Stromal cell of bone marrow (primary cell): ENCODE measurements at places on chromosomes 13 and 19.

GRCh38 chr13:110251193-110251819 lies 55.7 kb downstream of the COL4A1 start:
- no peak for DNase-seq

- peak; percentile 4 for DNase-seq
Observed at GRCh38 chr13:20672772-20673171, 30.7 kb upstream of the IL17D start.

- DNase-seq, result no peak
Observed at GRCh38 chr13:50509167-50509566, 334.3 kb downstream of the DLEU7 start.

DNA sequence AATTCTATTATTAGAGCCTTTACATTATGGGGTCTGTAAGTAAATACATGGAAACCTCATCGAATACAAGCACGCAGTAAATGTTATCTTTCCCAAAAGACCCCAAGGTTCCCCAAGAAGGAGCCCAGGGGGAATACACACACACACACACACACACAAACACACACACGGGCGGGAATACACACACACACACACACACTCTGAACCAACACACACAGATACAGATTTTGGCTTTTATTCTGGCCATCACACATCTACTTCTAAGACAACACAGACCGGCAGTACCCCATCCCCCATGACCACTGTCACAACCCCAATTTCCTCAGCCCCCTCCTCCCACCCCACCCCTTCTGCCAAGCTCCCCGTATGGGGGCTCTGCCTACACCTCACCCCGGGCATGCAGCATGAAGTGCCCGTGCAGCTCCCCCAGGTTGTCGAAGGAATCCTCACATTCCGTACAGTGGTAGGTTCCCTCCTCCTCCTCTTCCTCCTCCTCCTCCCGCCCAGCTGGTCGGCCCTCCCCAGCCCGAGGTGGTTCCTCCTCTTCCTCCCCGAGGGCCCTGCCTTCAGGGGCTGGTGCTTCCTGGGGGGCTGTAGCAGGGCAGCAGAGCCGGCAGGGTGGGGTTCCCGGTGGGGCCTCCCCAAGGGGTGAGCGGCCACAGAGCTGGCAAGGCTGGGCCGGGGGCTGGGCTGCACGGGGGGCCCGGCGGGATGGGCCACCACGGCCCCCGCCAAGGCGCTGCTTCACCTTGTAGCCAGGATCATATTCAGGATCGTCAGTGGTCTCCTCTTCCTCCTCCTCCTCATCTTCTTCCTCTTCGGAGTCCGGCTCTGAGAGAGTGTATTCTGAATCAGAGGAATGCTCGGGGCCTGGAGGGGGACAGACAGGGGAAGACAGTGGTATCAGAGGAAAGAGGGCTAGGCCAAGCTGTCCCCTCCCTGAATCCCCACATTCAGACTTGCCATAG lies 4.4 kb upstream of the SRRM5 start:
- no peak for DNase-seq

GRCh38 chr19:44684892-44685863 lies 13.8 kb upstream of the CEACAM16 start:
- DNase-seq, result peak; percentile 77

DNA sequence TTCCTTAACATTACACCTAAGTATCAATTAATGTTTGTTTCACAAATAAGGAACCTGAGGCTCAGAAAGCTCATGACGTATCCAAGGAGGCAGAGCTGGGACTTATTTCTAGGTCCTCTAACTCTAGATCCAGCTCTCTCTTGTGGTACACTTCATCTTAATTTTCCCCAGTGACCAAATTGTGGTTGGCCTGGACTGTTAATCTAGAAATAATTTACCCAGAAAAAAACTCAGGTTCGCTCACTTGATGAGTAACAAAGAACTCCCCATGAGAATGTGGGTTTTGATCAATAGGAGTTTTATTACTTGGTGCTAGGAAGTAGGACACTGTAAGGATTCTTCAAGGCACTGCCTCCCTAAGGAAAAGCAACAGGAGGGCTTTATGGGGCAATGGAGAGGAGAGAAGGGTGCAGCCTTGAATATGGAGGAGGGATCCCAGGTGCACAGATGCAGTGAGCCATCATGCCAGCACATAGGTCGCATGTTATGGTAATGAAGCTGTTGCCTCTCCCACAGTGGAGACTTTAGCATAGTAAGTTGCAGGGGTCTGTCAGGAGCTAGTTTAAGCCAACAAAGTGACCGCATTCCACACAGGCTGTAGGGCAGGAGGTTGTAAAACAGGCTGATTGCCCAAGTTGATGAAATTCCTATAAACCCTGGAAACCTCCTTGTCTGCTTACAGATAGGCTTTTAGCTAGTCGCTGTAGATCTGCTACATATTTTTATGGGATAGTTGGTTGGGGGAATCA lies 14.7 kb downstream of the RAP2A start:
- no peak for DNase-seq

DNA sequence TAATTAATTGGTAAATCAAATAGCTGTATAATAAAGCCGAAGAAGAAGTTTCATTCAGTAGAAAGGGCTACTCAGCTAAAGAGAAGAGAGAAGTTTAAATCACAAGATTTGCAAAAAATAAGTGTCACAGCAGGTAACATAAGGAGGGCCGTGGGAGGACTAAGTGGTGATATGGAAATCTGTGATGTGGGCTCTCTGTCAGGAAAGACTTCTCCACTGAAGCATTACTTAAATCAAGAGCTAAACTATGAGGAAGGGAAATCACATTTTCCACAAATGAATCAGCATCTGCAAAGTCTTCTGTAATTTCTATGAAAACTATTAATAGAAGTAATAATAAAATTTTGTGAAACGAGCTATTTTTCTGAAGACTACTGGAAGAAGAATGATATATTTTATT lies 153.8 kb downstream of the PCDH9 start:
- no peak for DNase-seq

DNA sequence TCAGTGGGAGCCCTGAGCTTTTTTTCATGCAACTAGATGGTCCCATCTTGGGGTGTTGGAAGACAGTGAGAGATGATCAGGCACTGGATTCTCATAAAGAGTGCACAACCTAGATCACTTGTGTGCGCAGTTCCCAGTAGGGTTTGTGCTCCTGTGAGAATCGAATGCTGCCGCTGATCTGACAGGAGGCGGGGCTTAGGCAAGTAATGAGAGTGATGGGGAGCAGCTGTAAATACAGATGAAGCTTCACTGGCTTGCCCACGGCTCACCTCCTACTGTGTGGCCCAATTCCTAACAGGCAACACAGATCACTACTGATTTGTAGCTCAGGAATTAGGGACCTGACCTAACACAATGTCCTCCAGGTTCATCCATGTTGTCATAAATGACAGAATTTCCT lies 43.6 kb upstream of the UBAC2 start:
- no peak for DNase-seq

DNA sequence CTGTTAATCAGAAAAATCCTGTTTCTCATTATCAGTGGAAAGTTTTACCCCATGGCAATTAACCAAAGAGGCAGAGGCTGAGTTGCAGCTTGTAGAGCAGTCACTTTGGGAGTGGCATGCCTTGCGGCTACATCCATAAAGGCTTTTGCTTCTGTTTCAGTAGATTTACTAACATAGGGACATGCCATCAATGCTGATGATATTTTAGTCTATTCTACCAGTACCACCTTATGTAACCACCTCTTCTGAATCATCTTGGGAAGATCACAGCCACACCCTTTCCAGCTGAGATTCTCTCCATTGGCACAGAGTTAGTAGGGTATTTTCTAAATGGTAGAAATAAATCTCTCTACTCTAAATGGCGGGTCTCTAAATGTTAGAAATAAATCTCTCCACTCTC lies 37.5 kb downstream of the POSTN start:
- DNase-seq, result no peak

DNA sequence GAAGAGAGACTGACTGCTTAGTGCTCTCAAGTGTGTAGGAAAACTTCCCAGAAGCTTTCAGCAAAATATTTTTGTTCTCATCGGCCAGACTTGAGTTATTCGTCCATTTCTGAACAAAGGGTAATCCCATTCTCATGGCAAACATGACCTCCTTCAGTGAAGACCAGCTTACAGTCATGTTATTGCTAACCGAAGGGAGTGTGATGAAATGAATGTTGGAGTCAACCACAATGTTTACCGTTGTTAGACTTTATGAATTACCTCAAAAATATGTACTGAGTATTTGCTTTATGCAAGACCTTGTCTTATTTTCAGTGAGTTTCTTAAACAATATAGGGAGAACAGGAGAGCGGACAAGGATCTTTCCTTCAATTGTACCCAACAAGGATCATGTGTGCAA lies 228.6 kb downstream of the LMO7 start:
- peak; percentile 27 for DNase-seq

DNA sequence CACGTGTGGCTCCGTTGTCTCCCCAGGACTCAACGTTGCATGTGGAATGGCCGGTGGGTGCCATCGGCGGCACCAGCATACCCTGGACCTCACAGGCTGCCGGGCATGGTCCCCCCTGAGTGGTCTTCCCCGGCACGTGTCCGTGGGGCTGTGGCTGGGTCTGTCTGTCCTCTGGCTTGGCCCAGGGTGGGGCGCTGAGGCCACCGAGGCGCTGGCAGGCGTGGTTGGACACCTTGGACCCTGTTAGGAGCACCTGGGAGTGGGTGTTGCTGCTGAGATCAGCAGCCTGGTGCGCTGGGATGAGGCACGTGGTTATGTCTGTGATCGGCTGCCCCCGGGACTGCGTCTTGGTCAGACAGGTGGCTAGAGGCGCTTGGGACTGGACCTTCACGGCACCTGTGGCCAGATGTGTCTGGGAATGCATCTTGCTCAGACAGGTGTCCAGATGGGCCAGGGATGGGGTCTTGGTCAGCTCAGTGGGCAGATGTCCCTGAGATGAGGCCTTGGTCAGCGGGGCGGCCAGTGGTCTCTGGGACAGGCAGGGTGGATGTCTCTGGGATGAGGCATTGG lies 9.2 kb downstream of the IQCN start:
- DNase-seq, result no peak

DNA sequence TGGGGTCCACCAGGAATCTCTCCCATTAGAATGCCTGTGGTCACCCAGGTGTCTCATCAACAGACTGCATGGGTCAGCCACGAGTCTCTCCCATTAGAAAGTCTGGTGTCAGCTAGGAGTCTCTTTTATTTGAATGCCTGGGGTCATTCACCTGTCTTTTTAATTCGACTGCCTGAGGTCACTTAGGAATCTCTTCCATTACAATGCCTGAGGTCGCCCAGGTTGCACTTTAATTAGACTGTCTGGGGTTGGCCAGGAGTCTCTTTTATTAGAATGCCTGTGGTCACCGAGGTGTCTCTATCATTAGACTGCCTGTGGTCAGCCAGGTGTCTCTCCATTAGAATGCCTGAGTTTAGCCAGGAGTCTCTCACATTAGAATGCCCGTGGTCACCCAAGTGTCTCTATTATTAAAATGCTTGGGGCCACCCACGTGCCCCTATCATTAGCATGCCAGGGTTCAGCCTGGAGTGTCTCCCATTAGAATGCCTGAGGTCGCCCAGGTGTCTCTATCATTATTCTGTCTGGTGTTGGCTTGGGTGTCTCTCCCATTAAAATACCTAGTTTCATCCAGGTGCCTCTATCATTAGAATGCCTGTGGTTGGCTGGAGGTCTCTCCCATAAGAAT lies 1474.3 kb downstream of the UQCRFS1 start:
- DNase-seq, result no peak

GRCh38 chr19:2207991-2208860 lies 27.9 kb downstream of the PLEKHJ1 start:
- DNase-seq, result peak; percentile 64

DNA sequence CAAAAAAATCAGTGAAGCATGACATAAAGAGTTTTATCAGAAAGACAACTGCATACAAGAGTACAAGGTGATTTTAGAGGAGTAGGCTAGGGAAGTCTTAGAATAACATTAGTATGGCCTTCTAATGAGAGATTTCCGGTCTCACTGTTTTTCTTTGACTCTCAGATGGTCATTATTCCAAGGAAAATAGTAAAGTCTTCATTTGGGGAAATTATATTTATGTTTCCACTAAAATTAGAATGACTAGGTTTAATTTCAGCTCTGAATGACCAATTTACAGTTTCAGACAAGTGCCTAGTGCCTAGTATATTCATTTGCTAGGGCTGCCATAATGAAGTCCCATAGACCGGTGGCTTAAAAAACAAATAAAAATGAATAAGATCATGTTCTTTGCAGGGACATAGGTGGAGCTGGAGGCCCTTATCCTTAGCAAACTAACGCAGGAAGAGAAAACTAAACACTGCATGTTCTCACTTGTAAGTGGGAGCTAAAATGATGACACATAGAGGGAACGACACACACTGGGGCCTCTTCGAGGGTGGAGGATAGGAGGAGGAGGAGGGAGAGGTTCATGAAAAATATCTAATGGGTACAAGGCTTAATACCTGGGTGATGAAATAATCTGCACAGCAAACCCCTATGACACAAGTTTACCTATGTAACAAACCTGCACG lies 303.1 kb downstream of the PCDH9 start:
- DNase-seq, result no peak

- no peak for DNase-seq
Observed at GRCh38 chr13:91362908-91363307, 15.4 kb downstream of the MIR17HG start.

GRCh38 chr19:2089001-2089711 lies 7.0 kb downstream of the MOB3A start:
- DNase-seq, result no peak

DNA sequence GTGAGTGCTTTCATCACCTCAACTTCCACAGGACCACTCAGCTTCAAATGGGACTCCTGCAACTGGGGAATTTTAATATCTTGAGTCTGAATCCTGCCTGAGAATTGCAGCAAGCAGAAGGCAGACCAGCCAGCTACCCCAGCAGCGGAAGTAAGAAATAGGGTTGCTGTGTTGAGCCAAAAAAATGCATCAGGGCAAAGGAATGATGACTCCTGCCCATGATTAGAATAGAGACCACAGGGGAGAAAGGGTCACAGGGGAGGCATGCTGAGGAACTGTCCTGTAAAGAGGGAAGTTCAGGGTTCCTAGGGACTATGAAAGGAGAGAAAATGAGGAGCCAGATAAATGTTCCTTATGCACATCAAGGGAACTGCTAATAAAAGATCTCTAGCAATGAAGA lies 370.2 kb downstream of the KCTD12 start:
- DNase-seq, result peak; percentile 60

DNA sequence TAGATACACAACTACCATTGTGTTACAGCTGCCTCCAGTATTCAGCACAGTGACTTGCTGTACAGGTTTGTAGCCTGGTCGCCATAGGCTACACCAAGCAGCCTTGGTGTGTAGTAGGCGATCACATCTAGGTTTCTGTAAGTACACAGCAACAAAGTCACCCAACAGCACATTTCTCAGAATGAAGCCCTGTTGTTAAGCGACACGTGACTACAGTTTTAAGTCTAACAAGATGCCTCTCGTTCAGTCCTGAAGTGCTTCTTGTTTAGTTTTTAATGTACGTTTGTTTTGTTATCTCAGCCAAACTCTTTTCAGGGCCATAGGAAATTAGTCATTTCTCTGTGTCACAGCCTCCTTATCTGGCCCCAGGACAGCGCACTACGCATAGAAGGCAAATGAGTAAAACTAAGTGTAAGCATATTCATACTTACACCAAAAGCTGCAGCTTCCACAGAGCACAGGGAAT lies 50.0 kb upstream of the GPR183 start:
- peak; percentile 43 for DNase-seq

GRCh38 chr19:43804432-43804831 lies 2.2 kb upstream of the LYPD5 start:
- no peak for DNase-seq

- no peak for DNase-seq
Observed at GRCh38 chr19:38597075-38597474, 20.7 kb downstream of the MAP4K1 start.
